ENCODE measurements at places on chromosomes 6 and 20.

DNA sequence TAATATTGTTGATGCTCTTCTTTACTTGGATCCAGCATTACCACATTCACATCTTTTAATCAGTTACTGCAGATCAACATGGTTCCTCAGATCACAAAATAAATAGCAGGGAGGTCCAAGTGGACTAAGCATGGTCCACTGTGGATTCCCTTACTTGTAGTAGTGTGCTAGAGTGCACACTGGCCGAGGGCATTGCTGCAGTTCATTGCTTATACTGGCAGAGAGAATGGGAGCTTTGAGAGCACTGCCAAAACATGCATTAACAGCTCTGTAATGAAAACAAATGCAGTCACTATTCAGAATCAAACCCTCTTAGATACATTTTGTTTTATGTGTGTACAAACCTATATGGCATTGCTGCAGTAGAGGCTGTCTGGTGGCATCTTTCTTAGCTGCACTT lies 471.5 kb downstream of the CD109 start:
- DNase-seq: no peak

GRCh38 chr6:43716099-43716498 lies 28.5 kb upstream of the MRPS18A start:
- DNase-seq: no peak

DNA sequence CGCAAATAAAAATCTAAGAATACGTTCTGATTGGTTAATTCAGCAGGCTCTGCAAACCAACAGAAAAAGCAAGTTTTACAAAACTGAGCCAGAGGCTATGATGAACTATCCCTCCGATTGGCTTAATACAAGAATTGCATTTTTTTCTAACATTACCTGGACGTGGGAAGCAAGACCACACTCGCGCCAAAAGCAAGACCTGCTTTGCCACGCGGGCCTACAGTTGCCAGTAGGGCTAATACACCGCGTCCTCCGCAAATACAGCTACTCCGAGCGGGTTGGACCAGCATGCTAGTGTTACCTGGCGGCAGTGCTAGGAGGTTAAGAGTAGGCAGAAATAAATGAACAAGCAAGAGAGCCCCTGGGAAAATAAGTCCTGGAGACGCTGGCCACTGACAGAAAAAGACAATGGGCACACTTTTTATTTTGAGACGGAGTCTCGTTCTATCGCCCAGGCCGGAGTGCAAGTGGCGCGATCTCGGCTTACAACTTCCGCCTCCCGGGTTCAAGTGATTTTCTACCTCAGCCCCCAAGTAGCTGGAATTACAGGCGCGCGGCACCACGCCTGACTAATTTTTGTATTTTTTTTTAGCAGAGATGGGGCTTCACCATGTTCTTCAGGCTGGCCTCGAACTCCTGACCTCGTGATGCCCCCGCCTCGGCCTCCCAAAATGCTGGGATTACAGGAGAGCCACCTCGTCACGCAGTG lies 131.9 kb upstream of the BTN3A2 start:
- DNase-seq: peak; percentile 33

- no peak for DNase-seq
Observed at GRCh38 chr6:166640342-166641043, 13.4 kb upstream of the RPS6KA2 start.

DNA sequence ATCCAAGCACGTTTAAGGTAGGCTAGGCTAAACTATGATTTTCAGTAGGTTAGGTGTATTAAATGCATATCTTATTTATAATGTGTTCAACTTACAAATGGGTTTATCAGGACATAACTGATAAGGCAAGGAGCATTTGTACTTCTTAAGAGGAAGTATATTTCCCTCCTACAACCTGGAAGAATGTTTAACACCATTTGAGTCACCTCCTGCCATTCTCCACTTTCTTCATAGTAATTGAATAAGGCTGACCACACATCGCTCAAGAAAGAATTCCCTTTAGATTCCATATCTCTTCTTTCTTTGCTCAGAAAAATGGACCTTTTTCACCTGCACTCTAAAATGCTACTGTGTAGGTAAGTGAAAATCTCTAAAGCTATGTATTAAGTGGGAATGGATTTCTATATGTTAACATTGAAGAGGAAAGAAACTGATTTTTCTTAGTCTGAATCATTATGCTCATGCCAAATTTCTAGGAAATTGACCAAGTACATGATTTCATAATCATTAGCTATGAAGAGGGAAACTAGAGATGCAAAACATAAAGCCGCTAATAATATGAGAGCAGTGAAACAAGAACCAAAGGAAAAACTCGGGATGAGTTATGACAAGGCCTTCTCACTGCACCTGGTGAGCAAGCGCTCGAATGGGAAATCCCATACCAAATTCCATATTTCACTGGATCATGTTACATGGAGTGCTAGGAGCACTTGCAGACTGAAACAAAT lies 210.4 kb downstream of the ALDH8A1 start:
- no peak for DNase-seq

GRCh38 chr20:49729780-49730179 lies 16.1 kb upstream of the B4GALT5 start:
- DNase-seq: no peak

DNA sequence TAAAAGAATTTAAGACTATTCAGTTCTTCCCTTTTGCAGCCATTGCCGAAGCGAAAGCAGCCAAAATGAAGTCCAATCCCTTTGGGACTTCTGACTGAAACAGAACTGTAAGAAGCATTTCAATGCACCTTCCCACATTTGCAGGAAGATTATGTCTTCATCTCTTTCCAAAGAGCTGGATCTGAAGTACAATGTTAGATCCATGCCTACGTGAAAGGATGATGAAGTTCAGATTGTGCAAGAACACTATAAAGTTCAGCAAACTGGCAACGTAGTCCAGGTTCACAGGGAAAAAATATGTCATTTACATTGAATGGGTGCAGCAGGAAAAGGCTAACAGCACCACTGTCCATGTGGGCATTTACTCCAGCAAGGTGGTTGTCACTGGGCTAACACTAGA lies 6.0 kb upstream of the FILIP1 start:
- DNase-seq: no peak

DNA sequence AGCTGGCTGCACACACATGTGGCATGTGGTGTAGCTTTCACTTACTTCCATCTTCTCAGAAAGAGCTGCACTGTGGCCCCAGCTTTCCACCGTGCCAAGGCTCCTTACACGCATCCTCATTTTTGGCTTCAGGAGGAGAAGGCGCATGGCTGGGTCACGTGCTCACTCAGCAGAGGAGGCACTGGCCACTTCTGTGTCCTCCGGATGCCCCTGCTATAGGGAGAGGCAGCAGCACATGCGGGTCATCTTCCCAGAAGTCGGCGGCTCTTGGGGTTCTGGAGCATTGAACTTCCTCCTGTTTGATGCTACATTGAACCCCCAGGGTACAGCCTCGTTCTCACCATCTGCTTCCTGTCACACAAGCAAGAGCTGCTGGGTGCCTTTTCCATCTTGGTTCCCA lies 111.3 kb downstream of the FAM120B start:
- no peak for DNase-seq

DNA sequence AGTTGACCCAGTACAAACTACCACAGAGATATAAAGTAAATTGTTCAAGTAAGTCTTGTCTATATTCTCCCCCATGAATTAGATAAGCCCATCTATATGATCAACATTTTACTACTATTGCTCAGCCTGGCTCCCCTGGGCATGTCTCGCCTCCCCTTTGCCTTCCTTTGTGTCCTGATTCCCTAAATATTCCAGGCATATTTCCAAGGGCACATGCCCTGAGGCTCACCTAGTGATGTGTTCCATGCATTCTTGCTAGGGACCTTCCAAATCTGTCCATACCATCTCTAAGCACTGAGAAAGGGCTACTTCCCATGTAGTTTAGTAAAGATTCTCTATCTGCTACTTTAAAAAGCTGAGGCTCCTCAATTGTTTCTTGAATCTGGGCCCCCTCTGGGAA lies 309.5 kb upstream of the PRND start:
- DNase-seq: no peak

DNA sequence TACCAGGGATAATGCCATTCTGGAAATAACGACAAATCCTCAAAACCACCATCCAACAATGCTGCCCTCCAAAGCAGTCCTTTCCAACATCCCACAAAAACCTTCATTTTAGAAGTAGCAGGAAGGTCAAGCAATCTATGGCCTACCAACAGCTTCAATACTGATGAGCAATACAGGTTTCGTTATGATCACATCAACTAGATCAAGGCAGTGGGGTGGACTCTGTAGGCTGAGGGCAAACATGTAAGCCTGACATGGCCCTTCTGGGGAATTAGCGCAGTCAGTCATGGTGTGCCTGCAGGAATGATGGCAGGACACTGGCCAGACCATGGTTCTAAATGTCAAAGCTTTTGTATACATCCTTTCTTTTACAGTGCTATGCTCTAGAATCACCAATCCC lies 41.7 kb downstream of the EZR start:
- DNase-seq: no peak

GRCh38 chr20:63134201-63134612 lies 81.7 kb downstream of the YTHDF1 start:
- DNase-seq: no peak

DNA sequence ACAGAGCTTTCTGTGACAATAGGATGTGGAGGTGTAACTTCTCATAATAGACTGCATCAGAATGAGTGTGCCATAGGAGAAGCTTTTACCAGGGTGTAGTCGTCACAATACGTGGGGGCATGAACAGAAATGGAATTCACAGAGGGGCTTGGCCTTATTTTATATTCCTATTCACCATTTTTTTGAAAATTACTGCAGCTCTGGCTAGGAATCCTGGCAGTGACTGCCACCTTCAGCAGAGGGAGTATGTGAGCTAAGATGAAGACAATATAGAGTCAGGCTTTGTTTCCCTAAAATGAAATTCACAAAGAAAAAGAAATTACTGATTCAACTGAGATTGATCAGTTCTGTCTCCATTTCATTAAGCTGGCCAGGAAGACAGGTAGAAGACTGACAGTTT lies 13.9 kb downstream of the TOMM6 start:
- DNase-seq: no peak

GRCh38 chr6:11208267-11208666 lies 24.2 kb downstream of the NEDD9 start:
- no peak for DNase-seq

- DNase-seq: no peak
Observed at GRCh38 chr6:159079367-159079766, 34.6 kb upstream of the TAGAP start.

DNA sequence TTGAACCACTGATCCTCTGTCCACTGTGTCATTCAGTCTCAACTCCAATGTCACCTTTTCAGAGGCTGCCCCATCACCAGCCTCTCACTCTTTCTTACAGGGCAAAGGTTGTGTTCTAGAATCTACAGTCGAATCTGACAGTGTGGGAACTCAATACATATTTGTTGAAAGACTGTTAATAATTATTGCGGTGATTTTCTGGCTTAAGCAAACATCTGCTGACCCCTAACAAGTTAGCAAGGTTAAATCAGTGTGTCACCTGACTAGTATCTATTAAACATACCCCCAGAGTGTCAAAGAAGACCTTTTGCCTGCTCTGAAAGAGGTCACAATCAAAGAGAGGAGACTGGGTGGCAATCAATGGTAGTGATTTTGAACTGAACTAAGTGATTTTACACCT lies 41.9 kb downstream of the ELOVL2 start:
- no peak for DNase-seq

All from T-cell (primary cell).